Hippocampal formation (tissue), 2 donors: ENCODE measurements at places on chromosomes 3 and 15.

GRCh38 chr3:106588739-106589138 is 719.9 kb upstream of the CBLB start:
- no peak for DNase-seq

DNA sequence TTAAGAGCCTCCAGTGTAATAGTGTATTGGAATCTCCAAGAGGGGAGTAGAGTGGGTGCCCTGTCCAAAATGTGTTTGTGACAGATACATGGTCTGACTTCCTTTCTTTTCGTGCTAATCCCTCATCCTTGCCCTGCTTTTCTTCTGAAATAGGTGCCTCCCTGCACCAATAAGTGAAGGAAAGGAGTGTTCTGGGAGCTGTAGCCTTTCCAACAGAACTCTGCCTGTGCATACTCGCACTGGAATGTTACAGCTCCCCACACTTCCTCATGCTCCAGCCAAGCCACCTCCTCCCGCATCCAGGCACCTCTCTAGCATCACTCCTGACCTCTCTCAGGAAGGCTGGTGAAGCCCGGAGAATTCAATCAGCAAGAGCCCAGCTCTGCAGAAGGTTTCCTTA is 478.0 kb downstream of the GABRG3 start:
- DNase-seq = no peak

DNA sequence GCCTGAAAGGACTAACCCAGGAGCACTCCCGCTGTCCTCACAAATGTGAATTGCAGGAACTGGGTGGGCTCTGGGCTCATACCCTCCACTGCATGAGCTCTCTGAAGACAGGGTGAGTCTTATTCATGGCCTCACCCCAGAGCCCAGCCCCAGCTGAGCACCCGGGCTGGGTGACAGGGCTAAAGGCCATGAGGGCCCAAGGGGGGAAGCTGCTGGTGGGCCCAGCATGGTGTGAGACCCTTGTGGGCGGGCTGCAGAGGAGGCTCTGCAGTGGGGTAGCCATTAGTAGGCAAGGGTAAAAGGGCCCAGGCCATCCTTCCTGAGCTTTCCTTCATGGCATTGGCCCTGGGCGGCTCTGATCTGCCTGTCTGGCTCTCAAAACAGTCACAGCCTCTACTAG is 30.3 kb downstream of the SRPRB start:
- no peak for DNase-seq

DNA sequence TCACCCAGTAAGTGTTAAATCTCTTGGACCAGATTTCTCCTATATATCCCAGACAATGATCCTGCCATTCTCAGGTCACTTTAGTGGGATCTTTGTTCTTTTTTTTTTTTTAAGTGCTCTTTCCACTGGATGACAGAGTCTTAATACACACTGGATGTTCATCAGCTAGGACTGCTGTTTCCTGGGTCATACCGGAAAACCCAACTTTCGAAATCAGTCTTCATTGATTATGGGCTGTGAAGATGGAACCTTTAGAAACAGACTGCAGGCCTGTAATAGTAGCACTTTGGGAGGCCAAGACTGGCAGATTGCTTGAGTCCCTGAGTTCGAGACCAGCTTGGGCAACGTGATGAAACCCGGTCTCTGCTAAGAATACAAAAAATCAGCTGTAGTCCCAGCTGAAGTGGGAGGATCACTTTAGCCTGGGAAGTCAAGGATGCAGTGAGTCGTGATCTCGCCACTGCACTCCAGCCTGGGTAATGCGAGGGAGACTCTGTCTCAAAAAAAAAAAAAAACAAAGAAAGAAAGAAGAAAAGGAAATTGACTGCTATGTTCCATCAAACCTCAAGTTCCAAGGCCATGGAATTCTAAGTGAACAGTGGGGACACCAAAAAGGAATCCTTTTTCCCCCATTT is 2.3 kb downstream of the EOGT start:
- DNase-seq = no peak

DNA sequence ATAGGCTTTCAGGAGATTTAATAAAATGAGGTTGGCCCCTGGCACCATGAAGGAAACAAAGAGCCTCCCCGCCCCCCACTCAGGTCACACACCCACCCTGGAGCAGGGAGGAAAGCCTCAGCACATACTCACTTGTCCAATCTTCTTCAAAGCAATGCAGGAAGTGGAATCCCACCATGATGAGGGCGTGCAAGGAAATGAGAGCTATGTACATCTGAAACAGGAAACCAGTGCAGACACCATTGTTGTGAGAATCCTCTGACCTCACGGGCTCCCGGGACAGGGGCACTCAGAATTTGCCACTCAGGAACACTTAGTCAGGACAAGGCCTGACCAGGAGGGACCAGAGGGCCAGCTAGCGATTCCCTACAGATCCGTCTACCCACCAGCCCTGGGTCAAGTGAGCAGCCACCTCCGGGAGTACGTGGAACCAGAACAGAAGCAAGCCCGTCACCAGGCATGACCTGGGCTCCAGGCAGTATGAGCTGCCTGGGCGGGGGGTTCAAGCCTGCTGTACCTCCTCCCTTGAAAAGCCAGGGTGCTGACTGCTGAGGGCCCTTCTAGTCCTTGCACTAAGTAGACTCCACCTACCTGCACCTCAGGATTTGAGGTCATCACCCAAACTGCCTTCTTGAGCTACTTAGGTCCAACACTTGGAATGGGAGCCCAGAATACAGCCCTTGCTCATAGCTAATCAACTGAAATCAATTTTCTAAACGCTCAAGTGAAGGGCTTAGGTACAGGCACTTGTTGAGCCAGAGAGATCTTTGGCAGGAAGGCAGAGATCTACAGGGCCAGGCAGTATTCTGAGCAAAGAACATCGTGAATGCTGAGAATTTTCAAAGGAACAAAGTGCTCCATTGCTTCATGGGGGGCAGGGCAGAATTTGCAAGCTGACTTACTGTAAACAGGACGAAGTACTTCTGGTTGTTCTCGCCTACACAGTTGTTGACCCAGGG is 42.7 kb downstream of the ZDHHC3 start:
- DNase-seq = no peak

GRCh38 chr15:73822998-73823397 is 50.4 kb upstream of the TBC1D21 start:
- DNase-seq = no peak

DNA sequence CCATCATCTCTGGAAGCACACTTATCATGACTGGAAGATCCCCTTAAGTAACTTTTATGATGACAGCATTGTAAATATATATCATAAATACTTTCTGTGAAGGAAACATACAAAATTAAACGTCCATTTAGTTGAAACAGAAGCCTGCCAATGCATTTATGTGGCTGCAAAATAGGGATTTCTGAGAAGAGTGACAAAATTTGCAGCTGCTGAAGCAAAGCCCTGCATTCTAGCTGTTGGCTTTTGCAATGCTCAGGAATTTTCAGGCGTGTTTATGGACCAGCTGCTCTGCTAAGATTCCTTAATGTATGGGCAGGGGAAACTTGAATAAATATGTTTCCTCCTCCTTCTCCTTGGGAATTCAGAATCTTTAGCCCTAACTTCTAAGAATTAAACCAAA is 137.3 kb downstream of the CACNA2D3 start:
- DNase-seq = no peak

- DNase-seq = peak; percentile 74
These were observed 126.2 kb upstream of the RASGRP1 start for GRCh38 chr15:38690719-38691332.

DNA sequence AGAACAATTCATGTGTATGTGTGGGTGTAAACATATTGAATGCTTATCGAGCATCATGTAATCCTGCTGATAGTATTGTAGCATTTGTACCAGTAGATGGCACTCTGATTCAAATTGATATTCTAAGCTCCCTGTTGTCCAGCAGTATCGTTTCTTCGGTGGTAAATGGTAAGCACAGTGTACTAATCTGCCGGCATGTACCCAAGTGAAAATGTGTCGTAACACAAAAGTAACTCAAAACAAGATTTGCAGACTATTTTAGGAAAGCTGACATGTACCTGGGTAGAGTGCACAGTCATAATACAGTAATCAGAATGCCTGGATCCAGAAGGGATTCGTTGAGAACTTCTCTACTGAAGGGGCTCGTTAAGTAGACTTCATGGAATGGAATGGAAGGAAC is 31.7 kb upstream of the MNS1 start:
- no peak for DNase-seq

DNA sequence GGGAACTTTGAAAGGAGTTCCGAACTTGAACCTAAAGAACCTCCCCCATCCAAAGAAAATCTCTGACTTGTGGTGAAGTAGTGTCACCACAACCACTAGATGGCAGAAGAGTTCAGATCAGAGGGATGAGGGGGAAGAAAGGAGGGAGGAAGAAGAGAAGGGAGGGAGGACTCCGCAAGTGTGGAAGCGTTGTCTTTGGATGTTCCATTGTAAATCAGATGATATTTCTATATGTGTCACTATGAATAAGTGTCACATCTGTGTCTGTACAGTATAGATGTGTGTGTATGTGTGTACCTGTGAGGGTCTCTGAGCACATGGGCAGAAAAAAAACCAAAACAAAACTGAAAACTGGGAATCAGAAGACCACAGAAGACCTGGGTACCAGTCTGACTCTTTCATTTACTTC is 16.9 kb downstream of the SLC24A1 start:
- peak; percentile 43 for DNase-seq

DNA sequence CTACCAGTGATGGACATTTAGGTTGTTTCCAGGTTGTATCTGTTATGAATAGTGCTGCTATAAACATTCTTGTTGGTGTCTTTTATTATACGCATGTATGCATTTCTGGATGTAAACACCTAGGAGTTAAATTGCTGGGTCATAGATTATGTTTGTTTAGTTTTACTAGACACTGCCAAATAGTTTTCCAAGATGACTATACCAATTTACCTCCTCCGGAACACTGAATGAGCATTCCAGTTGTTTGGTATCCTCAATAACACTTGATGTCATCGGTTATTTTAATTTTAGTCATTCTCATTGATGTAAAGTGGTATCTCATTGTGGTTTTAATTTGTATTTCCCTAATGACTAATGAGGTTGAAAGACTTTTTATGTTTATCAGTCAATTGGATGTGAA is 36.6 kb upstream of the ARID3B start:
- DNase-seq = no peak

DNA sequence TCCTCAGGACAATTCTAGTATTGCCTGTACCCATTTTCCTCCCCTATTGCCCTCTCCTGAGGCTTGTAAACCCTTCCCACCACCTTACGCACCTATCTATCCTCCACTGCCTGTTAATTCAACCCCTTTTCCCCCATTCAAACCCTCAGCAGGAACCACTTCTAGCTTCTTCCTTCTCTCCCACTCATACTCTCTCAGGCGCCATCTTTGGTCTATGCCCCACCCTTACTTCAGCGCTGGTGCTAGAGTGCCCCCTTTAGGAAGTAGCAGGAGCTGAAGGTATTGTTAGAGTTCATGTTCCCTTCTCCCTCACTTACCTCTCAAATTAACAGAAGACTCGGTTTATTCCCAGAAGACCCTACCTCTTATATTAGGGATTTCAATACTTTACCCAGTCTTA is 121.8 kb upstream of the NLGN1 start:
- no peak for DNase-seq

DNA sequence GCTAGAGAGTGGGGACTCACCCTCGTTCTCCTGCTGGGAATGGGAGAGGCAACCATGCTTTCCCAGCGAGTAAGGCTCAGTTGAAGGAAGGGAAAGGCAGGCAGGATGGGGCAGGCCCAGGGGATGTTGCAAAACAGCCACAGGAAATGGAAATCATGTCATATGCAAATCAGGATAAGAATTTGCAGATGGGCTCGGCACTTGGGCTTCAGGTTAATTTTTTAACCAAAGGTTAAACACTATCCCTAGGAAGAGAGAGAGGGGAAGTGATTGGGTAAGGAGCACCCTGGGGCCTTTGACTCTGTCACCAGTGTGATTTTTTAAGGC is 14.6 kb upstream of the PLA2G4E start:
- no peak for DNase-seq

DNA sequence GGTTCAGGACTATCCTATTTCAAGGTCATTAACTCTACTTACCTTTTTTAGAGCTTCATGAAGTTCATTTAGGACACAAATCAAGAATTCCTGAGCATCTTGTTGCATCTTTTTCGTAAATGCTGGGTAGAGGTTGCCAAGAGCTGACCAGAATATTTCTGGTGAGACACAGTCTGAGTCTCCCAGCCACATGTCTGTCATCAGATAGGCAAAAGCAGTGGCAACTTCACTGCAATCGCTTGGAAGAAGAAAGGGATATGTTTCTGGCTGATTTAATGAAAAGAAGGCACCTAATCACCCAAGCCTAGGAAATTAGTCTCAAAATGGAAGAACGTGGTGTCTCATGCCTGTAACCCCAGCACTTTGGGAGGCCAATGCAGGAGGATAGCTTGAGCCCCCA is 2.9 kb downstream of the USP50 start:
- DNase-seq = no peak

GRCh38 chr3:195271410-195272243 is 668 bp upstream of the XXYLT1 start:
- peak; percentile 86 for DNase-seq

DNA sequence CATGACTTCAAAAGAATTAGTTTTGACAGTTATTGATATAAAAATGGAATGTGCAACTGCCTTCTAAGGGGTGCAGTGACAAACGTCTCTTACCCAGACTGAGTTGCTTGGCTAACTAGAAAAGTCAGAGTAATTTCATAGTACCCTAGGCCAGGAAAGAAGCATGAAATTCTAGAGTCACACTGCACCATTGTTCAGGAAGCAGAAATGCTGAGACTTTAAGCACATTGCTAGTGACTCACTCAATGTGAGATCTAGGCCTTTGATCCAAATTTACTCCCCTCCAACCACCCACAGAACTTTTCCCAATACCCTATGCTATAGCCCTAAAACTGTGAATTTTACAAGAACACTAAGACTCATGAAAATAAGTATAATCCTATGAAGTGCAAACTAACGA is 110.8 kb downstream of the DUT start:
- DNase-seq = no peak

DNA sequence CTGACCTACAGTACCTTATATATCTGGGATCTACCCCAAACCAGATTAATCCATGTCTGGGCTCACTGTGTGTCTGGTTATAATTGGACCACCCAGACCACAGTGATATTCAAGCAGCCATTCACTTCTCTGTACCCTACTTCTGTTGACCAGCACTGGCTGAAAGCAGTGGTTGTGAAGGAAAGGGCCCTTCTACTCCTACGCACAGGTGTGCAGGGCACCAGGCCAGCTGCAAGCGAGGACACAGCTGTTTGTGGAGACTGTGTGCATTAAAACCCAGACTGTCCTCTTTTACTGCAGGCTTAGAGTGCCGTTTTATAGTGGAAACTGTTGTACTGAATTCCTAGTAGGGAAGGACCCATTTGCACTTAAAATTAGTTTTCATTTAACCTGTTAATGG is 29.5 kb downstream of the CTDSPL start:
- DNase-seq = no peak

DNA sequence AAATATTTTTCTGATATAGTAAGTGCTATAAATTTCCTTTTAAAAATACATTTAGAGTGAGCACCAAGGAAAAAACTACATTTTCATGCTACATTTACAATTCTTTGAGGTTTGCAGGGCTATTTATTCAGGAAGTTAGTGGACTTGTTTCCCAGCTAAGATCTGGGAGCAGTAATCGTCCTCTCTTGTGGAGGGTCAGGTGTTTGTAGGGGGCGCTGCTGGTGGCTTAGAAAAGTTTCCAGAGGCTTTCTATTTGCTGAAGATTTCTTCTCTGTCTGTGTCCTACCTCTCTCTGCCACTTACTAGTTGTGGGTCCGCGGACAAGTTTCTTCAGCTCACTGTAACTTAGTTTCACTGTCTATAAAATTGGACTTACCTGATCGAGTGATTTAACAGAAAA is 163.9 kb downstream of the PEX5L start:
- DNase-seq = no peak

- DNase-seq = no peak
These were observed 6.6 kb downstream of the TIPARP start for GRCh38 chr3:156681002-156681401.

- no peak for DNase-seq
These were observed 194.6 kb upstream of the BCL6 start for GRCh38 chr3:187939891-187940290.
